ENCODE measurements at places on chromosomes 6 and 20. TPM values are rescaled to one million over a fixed set of nuclear protein-coding genes. Genes with fewer than 3 reads are reported as not detected.

Gene CLPSL1
- not detected for polyA plus RNA-seq

Gene DLK2
- 8.1 TPM for polyA plus RNA-seq

DNA sequence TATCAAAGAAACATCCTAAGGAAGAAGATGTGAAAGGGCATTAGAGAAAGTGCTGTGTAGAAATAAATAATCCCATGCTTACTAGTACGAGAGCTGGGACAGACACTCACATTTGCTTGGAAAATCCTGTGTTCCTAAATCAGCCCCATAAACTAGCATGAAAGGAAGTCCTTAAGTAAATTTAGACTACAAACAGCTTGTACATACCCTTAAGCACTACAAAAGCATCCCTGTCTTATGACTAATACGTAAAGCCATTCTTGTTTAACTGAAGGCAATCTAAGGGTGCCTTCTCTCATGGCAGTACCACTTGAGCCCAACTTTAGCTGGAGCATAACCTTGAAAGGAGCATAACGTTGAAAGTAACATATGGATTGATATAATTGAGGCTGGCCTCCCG lies 15.4 kb upstream of the FOXQ1 start:
- no peak for DNase-seq

- no peak for DNase-seq
Measured at GRCh38 chr6:13433709-13434121, 53.7 kb downstream of the GFOD1 start.

- DNase-seq, result no peak
Measured at GRCh38 chr6:41027241-41027640, 11.8 kb downstream of the UNC5CL start.
